ENCODE measurements at places on chromosomes 7 and 10.

GRCh38 chr10:110005719-110006118 is 2.1 kb upstream of the ADD3 start:
- no peak for DNase-seq

- no peak for DNase-seq
Observed at GRCh38 chr7:124801330-124801895, 35.8 kb upstream of the GPR37 start.

DNA sequence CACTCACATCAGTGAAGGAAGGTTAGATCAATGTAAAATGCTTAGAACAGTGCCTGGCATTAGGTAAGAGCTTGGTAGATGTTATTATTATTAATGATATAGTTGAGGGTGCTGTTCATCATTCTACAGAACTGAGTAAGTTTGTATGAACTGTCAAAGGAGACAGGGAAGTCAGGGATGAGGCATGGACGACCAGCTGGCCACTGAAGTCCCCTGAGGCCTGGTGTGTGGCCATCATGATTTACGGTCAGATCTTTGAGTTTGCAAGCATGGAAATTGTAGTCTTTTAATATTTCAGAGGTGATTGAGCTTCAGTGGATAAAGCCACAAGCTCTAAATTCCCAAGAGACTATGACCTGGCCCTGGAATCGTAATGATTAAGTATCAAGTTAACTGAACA is 6.9 kb downstream of the ARMC3 start:
- DNase-seq = no peak

- DNase-seq = no peak
Observed at GRCh38 chr7:50646069-50646468, 80.9 kb upstream of the DDC start.

GRCh38 chr7:148905093-148905666 is 21.1 kb upstream of the EZH2 start:
- no peak for DNase-seq

DNA sequence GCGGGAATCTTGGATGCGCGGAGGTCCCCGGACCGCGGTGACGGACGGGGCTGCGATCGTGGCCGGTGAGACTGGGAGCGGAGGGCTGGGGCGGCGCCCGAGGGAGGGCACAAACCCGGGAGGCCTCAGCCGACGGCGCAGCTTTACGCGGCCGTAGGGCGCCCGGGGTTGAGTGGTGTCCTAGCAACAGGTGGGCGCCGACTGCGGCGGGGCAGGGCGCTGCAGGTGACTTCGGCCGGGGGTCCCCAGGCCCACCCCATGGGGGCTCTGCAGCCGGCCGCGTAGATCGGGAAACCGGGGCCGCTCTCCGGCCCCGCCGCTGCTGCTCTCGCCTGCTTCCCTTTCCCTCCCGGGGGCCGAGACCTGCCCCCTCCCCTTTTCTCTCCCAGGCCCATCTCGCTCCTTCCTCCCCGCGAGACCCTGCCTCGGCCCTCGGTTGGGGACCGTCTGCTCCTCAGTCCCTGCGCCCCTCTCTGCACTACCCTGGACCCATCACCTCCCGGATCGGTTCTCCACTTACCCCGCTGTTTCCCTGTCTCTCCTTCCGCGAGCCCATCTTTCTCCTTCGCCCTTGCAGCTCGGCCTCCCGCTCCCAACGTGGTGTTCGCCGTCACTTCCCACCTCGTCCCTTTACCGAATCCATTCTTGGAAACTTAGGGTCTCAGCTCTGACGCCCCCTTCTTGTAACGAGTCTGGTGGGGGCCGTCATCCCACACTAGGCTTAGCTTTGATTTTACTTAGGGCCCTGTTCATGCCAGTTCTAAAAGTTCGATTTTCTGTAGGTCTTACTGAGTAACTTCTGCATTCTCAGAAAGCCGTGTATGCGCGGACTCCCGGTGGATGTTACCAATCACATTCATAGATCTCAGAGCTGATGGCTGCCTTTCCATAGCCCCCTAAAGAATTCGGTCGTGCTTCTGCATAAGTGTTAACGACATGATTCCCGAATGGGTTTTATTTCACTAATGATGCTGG is 18.5 kb upstream of the ACBD5 start:
- no peak for DNase-seq

DNA sequence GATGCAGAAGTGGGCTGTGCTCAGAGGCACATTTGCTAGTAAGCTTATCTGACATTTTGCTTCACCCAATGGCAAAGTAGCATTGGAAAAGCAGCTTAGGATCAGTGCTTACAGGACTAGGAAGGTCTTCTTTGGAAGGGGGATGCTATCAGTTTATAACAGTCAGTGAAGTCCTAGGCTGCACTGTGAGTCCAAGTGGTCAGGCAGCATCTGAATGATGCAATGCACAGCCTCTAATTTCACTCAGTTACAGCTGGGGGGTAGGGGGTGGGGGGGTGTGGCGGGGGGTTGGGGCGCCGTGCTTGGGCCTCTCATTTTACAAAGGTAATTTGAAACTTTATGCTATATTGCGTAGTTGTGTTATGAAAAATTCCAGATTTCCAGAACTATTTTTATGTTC is 652.3 kb upstream of the MGMT start:
- DNase-seq = no peak

- no peak for DNase-seq
Observed at GRCh38 chr10:88115407-88115806, 252.0 kb downstream of the PTEN start.
